Right kidney (tissue), 9 donors: ENCODE measurements at places on chromosomes 5 and 9.

DNA sequence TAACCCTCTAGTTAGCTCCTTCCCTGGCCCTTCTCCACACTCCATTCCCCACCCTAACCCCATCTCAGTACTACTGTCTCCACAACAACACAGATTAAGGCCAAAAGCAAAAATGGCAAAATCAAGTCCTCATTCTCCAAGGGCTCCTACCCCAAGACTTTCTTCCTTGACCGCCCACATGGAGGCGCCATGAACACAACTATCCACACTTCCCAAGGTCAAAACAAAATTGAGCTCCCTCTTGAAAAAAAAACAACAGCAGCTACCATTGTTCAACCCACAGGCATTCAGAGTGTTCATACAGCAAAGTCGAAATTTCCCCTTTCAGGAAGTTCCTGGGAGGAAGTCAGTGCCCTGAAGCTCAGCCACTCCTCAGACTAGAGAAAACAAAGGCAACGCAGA is 54.4 kb downstream of the GNAQ start:
- DNase-seq = no peak

DNA sequence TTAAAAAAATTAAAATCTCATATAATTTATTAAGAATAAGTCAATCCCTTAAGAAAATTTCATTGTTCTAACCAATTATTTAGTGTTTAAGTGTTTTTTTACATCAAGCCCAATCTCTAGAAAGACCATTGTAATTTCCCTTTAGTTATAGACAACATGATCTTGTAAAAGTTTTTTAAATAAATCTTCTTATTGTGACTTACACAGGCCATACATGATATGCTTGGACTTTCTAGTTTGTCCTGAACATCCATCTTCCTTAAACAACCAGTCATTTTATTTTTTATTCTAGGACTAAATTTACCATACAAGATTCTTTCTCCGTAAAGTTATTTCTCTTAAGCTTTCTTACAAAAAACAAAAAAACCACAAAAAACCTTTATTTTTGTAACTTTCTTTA is 126.5 kb upstream of the MAST4 start:
- no peak for DNase-seq

GRCh38 chr9:88926781-88927505 is 64.3 kb upstream of the S1PR3 start:
- no peak for DNase-seq

DNA sequence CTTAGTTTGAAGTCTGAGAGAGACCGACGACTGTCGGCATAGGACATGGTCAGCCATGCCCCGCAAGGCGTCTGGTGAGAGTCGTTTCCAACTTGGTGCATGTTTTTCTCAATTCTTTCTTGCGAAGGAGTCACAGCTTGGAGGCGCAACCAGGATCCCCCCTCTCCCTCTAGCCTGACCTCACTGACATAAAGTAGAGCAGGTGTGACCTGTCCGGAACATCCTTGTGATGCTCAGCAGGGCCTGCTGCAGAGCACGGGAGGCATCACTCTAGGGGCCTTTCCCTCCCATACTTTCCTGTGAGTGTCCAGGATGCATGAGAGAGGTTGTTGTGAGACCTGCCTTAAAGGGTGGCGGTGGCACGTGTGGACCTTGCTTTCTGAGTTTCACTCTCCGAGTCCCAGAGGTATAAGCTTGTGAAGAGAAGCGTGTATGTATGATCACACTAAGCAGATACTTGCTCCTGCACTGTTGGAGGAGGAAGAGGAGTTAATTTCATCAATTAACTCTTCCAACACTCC is 5.0 kb downstream of the TENT4A start:
- no peak for DNase-seq

- no peak for DNase-seq
These were observed 200.3 kb downstream of the C9orf152 start for GRCh38 chr9:110007477-110008270.

DNA sequence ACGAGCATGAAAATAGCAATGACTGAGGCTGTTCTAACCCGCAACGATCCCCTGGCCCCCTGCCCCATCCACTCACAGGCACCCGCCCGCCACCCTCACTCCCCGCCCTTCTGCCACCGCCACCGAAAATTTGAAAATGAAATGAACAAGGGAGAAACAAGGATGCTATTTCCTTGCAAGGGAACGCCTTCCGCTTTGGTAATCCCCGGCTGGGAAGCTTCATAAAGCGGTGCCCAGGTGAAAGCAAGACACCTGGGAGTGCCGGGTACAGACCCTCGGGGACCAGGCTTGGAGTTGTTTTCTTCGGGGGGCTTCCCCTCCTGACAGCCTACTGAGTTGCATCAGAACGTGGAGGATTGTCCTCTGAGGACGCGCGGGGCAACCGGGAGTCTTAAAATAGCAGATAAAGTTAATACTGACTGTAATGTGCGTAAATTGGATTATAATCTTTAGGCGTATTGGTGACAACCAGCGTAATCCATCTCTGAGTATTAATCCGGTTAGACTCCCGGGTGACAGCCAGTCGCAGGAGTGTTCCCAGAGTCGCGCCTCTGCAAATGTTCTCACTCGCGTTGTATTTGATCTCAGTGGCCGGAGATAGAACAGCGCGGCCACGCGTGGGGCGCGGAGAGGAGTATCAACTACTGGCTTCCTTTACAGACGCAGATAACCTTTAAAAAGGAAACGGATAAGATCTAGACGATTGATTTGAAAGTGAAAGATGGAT is 885 bp upstream of the MLLT3 start:
- DNase-seq = peak; percentile 58

GRCh38 chr5:39236718-39237117 is 17.4 kb upstream of the FYB1 start:
- DNase-seq = no peak

- no peak for DNase-seq
These were observed 40.6 kb upstream of the OLFM1 start for GRCh38 chr9:135046739-135047350.

GRCh38 chr9:124295159-124295794 is 37.5 kb downstream of the NEK6 start:
- DNase-seq = no peak

- no peak for DNase-seq
These were observed 390.0 kb upstream of the IRX4 start for GRCh38 chr5:2272755-2273154.

GRCh38 chr5:10885026-10885425 is 124.0 kb upstream of the DAP start:
- no peak for DNase-seq

- no peak for DNase-seq
These were observed 22.6 kb downstream of the FGF1 start for GRCh38 chr5:142663246-142663645.

DNA sequence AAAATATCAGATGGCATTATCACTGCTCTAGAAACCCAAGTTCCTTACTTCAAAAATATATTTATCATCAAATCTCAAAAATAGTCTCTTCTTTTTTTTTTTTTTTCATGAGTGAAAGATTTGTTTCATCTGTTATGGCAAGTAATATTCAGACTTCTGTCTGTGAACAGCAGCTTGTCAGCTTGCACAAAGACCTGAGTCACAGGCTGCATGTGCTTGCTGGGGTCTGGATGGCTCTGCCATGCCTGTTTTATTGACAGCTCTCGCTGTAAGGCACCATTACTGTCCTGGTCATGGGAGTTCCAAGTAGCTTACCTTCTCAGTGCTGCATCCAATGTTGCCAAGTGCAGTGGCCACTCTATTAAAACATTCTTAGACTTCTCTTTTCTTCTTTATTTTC is 456.4 kb downstream of the GADD45G start:
- no peak for DNase-seq

GRCh38 chr5:66810151-66810550 is 214.0 kb downstream of the MAST4 start:
- no peak for DNase-seq

DNA sequence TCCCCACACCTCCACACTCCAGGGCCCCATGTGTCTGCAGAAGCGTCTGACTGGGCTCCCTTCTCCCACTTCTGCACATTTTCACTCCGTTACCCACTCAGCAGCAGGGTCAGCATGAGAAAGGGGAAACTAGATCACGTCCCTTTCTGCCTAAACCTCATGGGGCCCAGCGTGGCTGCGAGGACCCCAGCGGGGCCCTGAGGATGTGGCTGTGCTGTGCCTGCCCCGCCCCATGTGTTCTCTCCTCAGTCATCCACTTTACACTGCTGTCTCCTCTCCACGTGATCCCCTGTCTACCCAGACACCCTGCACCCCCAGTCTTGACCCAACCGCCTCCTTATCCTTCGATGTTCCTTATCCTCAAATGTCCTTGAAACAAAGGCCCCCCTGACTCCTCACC is 59.8 kb upstream of the OTULINL start:
- DNase-seq = no peak

DNA sequence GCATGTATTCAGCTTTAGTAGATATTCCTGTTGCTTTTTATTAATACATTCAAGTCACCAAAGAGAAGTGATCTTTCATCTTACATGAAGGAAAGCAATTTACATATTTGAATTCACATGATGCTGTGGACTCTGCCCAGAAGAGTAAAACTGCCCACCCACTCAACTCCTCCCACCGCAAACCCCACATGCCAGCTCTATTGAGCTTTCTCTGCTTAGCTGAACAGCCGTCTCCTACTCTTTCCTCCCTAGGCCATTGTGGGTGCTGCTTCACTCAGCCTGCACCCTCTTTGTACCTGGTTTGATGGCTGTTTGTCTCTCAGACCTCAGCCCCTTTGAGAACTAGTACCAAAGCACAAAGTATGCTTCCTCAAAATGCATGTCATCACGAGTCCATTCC is 48.4 kb upstream of the MAP3K1 start:
- no peak for DNase-seq

DNA sequence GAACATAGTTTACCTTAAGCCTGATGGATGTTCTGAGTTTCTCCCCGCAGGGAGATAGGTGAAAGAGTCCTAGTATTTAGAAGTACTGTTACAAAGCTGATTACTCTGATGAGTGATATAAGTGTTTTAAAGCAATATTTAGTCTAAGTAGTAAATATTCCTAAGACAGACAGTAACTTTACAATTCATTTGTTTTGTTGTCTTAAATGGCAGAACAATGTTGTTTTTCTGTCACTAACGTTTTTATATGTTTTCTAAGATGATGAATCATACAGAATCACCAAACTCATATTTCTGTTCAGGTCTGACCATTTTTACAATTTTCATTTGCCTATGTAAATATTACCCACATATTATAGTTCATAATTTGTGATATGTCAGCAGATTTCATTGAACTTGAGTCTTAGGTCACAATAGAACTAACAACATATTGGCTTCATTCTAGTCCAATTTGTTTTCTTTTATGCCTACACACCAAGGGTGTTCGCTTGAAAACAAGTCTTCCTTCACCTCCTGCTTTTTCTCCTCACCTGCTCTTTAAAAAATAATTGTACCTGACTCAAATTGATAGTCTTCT is 30.6 kb downstream of the MAP3K1 start:
- DNase-seq = no peak

- DNase-seq = peak; percentile 60
These were observed 196.5 kb upstream of the TBCA start for GRCh38 chr5:77972469-77973252.

DNA sequence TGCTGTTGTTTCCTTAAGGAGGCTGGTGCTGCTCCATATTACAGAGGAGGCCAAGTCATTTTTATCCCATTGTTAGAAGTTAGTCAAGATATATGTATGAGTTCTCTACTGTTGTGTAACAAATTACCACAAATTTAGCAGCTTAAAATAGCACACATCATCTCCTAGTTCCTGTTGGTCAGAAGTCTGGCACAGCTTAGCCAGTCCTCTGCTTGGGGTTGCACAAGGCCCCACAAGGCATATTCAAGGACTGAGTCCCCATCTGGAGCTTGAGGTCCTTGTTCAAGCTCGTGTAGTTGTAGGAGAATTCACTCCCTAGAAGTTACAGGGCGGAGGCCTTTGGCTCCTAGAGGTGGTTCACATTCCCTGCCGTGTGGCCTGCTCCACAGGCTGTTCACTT is 14.7 kb downstream of the MTAP start:
- DNase-seq = no peak

GRCh38 chr9:116286297-116286696 is 132.7 kb downstream of the PAPPA start:
- peak; percentile 35 for DNase-seq

- no peak for DNase-seq
These were observed 10.1 kb downstream of the FBXL7 start for GRCh38 chr5:15510092-15510491.

DNA sequence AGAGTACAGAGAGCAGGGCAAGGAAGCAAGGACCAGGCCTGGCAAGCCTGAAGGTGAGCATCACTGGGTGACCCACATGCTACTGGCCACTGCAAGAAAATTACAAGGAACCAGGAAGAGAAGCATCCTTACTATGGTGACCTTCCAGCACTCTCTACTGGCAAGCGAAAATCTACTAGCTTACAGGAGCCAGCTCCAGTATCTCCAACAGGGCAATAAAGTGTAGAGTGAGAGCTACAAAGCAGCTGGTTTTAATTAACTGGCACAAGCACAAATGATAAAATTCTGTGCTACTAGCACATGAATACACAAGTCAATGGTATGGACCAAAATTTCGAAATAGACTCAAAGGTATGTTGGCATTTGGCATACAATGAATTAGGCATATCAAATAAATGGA is 113.3 kb upstream of the CAST start:
- DNase-seq = no peak

- DNase-seq = no peak
These were observed 59.5 kb downstream of the FGF10 start for GRCh38 chr5:44329716-44330115.

- DNase-seq = no peak
These were observed 45.0 kb downstream of the TRIM36 start for GRCh38 chr5:115124741-115125140.

DNA sequence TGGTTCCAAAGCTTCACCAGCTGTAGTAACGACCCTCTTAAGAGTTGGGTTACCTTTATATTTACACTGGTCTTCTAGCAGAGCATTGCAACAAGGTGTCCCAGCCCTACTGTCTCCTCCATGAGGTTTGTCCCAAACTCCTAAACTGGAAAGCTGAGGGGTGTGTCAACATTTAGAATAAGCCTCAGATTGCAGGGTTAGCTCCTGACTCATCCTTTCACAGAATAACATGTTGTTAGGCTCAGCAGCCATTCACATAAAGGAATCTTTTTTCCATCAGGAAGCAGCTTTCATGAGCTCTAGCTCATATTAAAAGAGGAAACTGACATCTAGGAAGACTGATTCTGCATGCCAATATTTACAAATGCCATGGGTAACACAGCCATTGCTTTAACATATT is 238.7 kb downstream of the EFNA5 start:
- DNase-seq = no peak

DNA sequence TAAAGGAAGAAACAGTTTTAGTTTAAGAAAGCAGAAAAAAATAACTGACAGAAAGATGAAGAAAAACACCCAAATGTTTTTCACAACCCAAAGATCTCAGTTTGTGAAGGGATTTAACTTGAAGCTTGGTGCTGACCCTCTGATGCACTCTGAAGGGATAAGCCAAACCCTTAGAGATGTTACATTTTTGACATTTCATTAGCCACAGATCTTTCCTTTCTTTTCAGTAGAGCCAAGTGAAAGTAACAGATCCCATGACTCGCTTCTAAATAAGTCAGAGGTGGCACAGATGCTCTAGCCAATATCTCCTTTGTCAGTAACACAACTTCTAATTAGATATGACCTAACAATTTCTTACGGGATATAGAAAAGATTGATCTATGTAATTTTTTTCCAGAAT is 394.5 kb upstream of the EDIL3 start:
- DNase-seq = no peak
